Stimulated activated CD4-positive, alpha-beta T cell treated with anti-CD3 and anti-CD28 coated beads, Interleukin-15, amount 100 ng/mL, for 1 hour (primary cell): ENCODE measurements at places on chromosomes 11 and 22.

- no peak for DNase-seq
Observed at GRCh38 chr11:19843079-19843478, 130.4 kb downstream of the NAV2 start.

GRCh38 chr11:1763336-1763795 is 361 bp downstream of the CTSD start:
- no peak for DNase-seq

DNA sequence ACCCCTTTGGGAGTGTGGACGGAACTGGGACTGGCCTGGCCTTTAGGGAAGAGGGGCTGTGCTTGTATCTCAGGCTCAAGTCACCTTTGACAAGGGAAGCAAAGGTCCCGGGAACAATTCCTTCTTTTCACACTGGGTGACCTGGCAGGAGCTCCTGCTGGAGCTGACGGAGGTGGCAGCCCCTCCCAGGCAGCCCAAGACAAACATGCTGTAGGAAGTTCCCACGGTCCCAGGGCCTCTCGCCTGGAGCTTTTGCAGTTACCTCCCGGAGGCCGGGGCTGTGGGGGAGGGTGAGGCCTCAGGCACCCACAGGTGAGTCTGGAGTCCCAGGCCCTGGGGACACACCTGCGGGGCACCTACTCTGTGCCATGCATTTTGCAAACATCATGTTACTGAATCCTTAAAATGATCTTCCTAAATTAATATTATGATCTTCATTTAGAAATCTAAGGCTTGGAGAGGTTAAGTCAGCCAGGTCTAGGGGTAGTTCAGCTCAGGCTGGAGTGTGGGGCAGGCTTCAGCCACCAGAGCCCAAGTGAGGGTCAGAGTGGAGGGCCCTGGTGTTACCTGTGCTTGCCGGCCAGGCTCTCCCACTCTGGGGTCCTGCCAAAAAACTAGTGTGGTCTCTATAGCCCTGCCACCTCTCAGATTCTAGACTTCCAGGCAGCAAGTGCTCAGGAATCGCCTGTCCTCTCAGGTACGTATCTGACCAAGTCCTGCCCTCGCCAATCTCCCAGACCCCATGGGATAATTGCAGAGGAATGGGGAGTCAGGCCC is 15.7 kb upstream of the MYEOV start:
- no peak for DNase-seq

DNA sequence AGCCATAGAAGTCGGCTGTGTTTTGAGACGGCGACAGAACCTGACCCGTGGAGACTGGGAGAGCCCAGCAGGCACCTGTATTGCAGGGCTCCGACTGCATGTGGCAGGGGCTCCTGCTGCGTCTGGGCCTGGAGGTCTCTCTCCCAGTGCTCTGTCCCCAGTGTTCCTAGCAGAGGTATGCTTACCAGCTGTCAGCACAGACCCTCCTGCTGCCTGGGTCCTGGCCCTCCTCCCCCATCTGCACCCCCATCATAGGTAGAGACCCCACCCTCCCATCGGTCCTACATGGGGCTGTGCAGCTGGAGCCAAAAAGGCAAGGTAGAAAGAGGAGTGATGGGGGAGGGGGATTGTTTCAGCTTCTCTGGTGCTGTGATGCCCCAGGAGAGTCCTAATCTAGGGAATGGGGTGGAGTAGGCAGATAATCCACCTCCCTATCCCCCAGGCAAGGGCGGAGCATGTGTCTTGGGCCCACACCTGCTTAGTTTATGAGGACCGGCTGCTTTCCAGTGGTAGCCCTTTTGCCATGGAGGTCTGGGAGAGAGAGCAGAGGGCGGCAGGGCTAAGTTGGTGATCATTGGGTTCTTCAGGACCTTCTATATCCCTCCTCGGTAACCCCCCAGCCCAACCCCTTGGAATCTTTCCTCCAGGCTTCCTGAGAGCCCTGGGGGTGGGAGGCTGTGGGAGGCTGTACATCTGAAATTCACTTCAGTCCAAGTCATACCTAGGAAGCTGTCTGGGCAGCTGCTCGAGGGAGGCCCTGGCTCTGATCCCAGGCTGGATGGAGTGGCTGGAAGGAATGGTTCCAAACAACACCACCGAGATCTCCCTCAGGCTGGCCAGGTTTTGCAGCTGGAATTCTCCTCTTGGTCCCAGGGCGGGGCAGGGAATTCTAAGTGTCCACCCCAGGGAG is 5.3 kb downstream of the SLC7A4 start:
- no peak for DNase-seq
